Panc1 (cell line): ENCODE measurements at places on chromosomes 3 and 15.

GRCh38 chr3:155391104-155391503 is 97.6 kb upstream of the STRIT1 start:
- DNase-seq, result no peak

GRCh38 chr3:71709908-71710511 is 15.2 kb downstream of the EIF4E3 start:
- no peak for DNase-seq

DNA sequence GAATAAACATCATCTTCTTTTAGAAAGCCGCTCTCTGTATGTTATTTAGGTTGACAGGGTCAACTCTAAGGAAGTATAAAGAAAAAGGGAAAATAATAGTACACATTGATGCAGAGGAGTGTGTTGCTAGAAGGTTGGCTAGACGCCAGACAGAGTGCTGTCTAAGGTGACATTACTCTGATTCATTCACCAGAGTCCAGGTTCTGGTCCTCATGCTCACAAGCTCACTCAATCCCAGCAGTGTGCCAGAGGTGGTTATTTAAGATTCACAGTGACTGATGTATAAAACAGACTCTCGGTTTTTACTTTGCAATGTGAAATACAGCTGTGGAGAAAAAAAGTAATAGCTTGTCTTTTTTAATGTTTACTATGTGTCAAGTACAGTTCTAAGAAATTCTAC is 1.7 kb downstream of the CFAP44 start:
- no peak for DNase-seq

DNA sequence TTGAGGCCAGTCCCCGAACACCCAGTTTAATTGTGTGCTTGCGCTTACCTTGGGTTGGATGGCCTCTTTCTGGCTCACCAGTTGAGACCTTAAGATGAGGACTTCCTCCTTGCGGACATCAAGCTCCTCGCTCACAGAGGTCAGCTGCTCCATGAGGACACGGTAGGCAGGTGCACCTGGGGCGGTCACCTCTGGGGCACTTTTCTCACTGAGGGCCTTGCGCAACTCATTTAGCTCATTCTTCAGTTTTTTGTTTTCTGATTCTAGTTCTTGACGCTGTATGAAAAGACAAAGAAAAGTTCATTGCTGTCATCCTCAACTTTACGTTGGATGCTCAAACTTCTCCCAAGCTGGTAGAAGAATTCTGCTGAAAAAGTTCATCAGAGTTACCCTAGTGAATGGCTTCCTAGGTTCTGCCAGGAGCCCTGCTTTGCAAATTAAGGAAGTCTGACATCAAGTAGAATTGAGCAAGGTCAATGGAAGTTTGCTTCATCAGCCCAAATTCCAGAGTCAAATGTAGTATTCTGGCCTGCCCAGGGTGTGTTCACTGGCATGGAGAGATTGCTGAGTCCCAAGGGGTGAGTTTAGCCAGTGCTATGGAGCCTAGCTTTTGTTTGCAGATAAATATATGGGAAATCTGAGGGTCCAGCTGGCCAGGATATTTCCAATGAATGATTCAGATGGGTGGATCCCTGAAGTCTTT is 55.8 kb upstream of the MYO5C start:
- DNase-seq, result no peak

DNA sequence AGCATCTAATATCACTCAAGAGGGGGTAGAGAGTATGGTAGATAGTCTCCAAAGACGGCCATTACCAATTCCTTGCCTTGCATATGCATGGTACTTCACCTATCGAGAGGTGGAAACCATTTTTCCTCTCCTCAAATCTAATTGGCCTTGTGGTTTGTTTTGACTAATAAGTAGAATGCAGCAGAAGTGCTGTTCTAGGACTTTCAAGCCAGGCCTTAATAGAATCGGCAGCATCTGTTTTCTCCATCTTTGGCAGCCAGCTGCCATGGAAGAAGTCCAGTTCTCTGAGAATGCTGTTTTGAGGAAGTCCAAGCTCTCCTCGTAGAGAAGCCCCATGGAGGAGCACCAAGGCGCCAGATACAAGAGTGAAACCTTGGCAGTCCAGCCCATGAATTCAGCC is 59.1 kb upstream of the RASGRP1 start:
- DNase-seq, result no peak

GRCh38 chr3:124619887-124620599 is 110.2 kb upstream of the UMPS start:
- DNase-seq, result no peak

DNA sequence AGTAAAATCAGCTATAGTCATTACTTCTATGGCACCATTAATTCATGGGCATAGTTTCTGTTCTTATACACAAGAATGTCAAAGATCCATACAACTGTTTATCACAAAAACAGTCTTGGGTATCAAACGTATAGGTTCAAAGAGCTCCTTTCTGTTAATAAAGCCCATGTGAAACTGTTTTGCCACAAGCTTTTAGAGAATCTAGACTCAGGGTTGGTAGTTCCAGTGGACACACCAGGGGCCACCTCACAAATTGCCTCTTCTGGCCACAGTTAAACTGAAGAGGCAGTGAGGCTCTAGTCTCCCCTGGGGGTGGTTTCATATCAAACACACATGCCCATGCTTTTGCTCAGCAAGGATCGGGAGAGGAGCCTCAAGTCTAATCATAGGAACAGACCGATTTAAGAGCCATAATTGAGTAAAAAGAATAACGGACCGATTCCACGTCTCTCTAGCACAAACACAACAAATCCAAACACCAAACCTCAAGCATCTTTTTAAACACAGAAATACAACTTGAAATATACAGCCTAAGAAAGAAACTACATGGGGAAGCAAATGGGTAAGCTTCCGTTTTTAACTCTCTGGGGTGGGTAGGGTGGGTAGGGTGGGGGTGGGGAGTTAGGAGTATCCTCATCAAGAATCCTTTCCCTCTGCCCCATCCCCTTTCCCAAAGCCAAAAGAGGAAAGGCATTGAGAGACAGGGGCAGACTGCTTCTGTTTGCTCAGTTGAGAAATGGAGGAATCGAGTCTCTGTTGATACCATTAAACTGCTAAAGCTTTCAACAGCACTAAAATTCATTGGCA is 443.3 kb downstream of the MAGI1 start:
- no peak for DNase-seq

DNA sequence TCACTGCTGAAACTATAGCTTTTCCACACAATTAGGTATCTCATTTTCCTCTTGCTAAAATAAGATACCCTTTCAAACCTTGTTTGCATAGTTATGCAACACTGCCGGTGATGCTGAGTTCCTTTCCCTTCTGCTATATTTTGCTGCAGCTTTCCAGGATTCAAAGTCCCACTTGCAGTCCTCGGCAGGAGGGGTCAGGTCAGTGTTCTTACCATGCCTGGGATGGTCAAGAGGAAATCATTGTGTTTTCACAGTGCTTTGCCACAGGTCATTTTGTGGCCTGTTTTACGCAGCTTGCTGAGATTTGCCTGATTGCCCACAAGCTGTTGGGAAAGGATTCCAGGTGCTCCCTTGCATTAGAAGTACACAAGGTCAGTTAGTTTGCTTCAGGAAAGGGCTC is 156.9 kb downstream of the B3GALNT1 start:
- DNase-seq, result no peak

DNA sequence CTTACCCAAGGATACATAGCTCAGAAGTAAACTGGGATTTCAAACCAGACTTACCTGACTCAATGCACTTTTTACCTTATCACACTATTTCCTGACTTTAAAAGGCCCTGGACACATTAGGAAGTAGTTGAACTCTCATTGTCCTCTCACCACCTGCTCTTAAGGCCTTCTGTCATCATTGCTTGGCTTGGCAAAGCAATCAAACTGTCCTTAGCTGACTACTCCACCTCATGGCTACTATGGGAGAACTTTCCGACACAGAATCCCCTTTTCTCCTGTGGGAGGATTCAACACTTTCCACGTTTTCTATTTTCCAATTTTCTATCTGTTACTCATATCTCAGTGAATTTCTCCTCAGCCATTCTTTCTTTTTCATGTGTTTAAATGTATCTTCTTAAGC is 55.4 kb downstream of the ZNF148 start:
- no peak for DNase-seq

DNA sequence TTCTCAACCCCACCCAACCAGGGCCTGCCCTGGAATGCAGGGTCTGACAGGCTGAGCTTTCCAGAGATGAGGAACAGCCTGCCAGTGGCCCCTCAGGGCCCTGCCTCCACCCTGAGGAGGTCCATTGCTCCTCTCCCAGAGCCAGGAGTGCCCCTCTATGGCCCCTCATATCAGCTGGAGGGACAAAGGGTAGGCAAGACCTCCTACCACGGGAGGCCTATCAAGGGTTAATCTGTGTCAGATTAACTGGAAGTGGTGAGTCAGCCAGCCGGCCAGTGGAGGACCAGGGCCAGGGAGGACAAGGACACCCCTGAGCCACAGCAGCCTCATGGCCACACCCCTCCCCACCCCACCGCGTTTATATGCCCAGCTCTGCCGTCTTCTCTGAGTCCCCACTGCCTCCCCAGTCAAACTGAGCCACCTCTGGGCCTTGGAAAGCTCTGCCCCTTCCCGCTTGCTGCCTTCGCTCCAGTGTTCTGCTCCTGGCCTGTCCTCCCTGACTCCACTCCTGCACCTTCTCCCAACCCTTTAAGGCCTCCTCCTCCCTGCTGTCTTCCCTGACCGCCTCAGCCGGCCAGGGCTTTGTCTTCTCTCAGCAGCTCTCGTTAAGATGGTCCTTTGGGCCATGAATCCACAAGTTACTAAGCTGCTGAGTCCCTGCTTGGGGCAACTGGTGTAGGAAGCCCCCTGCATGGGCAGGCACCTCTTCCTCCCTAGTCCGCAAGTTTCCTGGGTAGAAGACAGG is 6.5 kb downstream of the CCDC33 start:
- DNase-seq, result no peak

GRCh38 chr15:66264859-66265513 is 11.4 kb upstream of the MEGF11 start:
- DNase-seq, result no peak

GRCh38 chr3:82103241-82103640 is 341.8 kb upstream of the GBE1 start:
- no peak for DNase-seq
